ENCODE measurements at places on chromosomes 1 and 21.
A peak's percentile ranks its signal among the peaks of the same experiment; 100 is the strongest.

- DNase-seq, result no peak
Measured at GRCh38 chr1:65069011-65069565, 78.9 kb upstream of the AK4 start.

- DNase-seq, result no peak
Measured at GRCh38 chr21:44720170-44720569, 8.8 kb upstream of the TSPEAR start.

- peak; percentile 36 for DNase-seq
Measured at GRCh38 chr1:183417772-183418491, at the start of gene NMNAT2. NMNAT2 (minus strand) TSS chr1:183418380; CDS start chr1:183418267, 113 bp downstream.

DNA sequence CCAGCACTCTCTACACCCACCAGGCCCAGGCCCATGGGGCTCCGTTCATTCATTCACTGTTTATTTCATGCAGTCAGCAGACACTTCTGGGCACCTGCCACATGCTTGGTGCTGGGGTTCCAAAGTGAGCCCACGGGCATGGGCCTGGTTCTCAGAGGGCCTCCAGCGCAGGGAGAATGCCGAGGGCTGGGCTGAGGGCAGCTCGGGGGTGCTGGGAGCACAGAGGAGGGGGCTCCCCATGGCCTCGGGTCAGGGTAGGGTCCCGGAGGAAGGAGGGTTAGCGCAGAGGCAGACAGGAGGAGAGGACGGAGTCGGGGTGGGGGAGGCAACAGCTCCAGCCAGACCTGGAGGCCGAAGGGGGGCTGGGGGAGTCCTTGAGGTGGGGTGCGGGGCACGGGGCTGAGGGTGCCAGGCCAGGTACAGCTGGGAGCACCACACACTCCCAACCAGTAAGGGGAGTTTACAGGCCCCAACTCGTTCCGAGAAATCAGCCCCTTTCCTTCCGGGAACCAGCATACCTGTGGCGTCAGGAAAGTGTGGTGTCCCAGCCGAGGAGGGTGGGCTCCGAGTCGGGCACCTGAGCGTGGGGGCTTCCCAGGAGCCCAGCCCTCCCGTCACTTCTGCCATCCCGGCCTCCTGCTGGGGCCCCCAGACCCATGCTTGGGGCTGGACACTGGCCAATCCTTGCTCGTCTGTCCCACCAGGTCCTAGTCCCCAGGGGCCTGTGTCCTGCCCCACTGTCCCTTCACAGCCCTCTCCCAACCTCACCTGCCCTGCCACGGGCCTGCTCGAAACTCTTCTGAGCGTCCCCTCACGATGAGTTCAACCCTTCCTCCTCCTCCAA lies 10.8 kb downstream of the ARHGEF16 start:
- DNase-seq, result no peak

- DNase-seq, result no peak
Measured at GRCh38 chr1:228752675-228753265, 17.5 kb downstream of the RHOU start.

- DNase-seq, result no peak
Measured at GRCh38 chr1:180155182-180155682, 563 bp downstream of the QSOX1 start.

DNA sequence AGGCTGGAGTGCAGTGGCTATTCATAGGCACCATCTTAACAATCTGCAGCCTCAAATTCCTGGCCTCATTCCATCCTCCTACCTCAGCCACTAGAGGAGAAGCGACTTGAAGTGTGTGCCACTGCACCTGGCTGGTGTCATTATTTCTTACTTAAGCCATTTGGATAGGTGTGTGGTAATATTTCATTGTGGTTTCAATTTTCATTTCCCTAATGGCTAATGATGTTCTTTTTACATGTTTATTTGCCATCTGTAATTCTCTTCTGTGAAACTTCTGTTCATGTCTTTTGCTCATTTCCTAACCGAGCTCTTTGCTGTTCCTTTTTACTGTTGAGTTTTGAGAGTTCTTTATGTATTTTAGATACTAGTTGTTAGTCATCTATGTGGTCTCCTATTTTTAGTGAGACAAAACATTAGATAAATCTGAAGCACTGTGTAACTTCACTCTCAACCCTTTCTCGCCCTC lies 66.8 kb downstream of the SLC27A3 start:
- DNase-seq, result peak; percentile 10

DNA sequence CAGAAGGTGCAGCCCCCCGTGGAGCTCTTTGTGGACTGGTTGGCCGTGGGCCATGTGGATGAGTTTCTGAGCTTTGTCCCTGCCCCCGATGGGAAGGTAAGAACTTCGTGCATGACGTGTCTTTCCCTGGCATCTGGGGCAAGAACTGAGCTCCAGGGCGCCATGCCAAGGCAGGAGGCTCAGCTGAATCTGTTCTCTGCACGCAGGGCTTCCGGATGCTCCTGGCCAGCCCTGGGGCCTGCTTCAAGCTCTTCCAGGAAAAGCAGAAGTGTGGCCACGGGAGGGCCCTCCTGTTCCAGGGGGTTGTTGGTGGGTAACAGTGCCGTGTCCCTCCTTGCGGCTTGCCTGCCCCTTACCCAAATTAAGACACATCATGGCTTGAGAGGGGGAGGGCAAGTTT lies 27.7 kb downstream of the PADI3 start:
- no peak for DNase-seq

- DNase-seq, result no peak
Measured at GRCh38 chr1:7013833-7014639, 228.8 kb downstream of the CAMTA1 start.

DNA sequence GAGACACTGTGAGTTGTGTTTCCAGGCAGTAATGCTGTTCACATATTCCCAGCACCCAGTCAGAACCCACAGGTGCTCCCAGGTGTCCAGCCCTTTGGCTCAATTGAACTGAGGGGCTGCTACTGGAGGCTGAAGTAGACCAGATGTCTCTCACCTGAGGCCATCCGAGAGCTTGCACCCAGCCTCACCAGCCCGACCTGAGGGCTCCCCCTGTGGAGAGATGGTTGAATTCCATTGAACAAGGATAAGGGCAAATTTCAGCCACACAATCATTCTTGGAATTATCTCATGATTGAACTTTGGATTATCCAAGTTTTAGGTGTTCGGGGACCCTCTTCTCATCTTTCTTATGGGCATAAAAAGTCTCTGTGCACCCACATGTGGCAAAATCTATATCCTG lies 52.1 kb downstream of the OBSCN start:
- DNase-seq, result no peak

Data from DMS153 (cell line).